Effector memory CD4-positive, alpha-beta T cell (primary cell): ENCODE measurements at places on chromosomes 1 and 21.

GRCh38 chr21:27825035-27825434, 858.1 kb upstream of the ADAMTS5 start:
- no peak for DNase-seq

GRCh38 chr1:95916616-95917015, 682.6 kb downstream of the RWDD3 start:
- DNase-seq, result no peak

DNA sequence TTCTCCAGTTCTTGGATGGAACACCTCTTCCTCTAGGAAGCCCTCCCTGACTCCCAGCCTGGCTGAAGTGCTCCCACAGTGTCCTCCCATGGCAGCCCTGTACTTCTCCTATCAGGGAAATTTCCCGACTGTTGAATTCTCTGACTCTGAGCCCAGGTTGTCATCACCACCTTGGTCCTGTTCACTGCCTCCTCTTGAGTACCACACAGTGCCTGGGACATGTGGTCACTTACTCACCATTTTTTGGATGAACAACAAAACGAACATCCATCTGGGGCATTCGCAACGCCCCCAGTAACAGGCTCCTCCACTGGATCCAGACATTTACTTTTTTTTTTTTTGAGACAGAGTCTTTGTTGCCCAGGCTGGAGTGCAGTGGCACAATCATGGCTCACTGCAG, 37.4 kb downstream of the CHD5 start:
- DNase-seq, result no peak

DNA sequence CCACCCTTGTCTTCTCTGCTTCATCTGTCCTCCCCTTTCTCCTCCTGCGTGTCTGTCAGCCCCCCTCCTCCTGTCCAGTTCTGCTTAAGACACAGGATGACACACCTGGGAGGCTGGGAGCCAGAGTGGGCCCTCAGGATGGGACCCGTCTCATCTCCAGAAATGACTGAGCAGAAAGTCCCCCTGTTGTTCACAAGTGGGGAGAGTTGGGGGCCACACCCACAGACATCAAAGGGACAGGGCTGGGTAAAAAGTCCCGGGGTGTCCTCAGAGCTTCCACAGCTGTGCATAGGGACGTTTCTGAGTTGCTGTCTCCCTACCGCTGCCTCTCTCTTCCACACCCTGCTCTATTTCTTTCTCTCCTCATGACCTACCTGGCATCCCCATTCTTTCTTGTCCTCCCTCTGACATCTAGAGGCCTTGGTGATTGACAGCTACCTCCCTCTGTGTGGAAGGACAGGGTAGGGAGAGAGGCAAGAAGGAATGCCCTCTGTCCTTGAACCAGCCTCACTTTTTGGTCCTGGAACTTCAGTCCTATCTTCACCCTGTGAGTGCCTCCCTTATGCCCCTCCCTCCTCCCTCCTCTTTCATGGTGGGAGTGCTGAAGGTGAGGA, 19.5 kb upstream of the SH2D2A start:
- peak; percentile 22 for DNase-seq

DNA sequence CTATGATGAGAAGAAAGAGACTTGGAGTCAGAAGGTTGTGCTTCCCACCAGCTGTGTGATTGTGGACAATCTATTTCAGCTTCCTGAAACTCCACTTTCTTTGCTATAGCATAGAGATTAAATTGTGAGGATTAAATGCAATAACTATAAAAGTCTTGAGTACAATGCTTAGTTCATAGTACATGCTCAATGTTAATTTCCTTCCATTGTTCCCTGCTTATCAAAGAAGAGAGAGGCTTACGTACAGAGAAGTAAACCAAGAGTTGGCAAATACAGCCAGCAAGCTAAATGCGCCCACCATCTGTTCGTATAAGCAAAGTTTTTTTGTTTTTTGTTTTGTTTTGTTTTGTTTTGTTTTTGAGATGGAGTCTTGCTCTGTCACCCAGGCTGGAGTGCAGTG, 317.9 kb upstream of the NFIA start:
- DNase-seq, result no peak

GRCh38 chr1:91278754-91279153, 125.9 kb downstream of the HFM1 start:
- DNase-seq, result no peak

DNA sequence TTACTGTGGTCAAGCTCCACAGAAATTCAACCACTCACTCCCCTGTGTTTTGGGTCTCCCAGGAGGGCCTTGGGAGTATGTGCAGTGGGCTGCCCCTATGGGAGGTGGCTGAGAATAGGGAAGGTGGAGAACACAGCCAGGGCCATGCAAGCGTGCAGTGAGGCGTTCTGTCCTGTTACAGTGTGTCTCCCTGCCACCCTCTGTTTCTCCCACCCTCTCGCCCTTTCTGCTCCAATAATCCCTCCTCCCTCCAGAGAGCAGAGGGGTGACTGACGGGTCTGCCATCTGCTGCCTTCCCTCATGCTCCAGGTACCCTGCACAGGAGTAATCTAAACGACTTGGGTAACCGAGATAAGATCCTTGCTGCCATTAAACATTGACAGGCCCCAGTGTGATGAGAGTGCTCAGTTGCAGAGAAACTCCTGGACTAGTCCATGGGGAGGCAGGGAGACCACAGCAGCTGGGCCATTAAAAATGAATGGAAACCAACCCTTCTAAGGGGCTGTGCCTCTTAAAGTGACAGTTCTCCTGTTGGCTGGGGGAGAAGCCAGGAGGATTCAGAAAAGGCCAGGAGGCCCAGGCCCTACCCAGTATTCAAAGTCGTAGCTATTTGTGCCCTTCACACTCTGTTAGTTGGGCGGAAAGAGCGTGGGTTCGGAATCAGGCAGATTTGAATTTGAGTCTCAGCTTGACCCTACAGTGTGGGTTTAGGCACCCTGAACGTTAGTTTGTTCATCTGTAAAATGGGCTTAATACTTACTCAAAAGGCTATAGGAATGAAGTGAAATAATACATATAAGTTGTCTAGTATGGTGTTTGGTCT, 22.4 kb upstream of the BTG2 start:
- no peak for DNase-seq

DNA sequence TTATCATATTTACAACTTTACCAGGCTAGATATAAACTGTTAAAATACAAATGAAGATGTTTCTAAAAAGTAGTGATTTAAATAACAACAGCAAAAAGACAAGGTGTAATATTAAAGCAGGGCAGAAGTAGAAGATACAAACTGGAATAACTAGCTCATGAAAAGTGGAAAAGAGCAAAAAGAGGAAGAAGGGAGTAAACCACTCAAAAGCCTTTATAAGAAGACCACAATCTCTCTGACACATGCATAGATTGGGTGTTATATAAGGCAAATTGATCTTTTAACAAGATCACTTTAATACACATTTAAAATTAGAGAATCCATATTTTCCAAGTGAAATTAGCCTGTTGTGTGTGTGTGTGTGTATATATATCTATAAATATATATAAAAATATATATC, 5.0 kb downstream of the DENND1B start:
- no peak for DNase-seq

DNA sequence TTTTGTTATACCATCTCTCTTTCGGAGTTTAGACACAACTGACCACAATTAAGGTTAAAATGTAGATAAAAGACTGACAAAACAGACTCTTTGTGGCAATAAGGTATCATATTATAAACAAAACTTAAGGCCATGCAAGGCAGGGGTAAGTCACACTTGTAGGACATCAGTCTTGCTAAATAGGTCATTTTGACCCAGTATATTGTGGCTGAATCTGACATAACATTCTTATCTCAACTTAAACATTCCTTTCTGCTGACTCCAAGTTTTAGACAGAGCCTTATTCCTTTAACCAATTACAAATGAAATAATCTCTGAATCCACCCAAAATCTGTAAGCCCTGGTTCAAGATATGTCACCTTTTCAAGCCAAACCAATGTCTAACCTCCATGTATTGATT, 733.4 kb upstream of the B3GALT2 start:
- DNase-seq, result no peak

DNA sequence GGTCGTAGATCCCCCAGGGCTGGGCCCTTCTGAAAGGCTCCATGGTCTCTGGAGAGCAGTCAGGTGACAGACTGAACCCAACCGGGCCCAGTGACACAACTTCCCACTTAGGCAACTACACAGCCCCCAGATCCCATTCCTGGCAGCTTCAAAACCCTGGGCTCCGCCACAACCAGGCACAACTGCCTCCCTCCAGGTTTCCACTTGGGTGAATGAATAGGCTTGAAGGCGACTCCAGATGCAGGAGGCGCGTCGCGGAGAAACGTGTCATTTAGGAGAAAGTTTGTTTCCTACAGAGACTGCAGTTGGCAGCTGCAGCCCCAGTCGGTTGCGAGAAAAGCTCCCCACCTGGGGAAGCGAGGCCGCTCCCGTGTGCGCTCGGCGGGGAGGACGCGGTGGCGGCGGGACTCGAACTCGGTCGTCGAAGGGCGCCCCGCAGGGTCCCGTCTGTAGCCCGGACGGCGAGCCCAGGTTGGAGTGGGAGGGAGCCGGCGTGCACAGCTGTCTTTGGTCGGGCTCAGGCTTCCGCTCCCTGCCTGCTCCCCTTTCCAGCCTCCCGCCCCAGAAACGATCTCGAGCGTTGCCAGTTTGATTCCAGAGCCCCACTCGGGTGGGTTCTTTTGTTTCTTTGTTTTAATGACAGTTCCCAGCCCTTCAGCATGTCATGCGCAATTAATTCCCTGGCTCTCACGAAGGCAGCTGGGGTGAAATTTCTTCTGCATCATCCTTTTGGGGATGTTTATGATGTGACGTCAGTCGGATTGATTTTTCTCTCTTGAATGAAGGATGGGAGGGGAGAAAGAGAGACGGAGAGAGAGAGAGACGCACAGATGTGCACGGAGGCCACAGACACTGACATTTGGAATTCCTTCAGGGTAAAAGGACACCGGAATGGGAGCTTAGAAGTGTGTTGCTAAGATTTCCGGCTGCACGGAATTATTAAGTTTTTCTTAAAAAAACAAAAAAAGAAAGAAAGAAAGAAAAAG, 862 bp upstream of the SGIP1 start:
- no peak for DNase-seq

DNA sequence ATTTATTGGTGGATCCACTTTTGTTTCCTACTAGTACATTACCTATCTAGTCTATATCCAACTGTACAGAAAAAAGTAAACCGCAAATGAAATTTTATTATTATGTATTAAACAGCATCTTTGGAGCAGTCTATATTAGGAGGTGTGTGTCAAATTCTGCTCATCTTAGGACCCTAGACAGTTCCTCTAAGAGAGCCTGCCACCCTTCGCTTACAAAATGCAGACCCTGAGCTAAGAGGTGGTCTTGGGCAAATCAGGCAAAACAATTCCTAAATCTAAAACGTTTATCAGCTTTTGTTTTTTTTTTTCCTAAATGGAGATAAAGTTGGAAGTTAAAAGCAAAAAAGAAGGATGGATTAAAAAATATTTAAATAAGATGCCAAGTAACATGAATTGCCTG, 85.3 kb downstream of the PBX1 start:
- no peak for DNase-seq

DNA sequence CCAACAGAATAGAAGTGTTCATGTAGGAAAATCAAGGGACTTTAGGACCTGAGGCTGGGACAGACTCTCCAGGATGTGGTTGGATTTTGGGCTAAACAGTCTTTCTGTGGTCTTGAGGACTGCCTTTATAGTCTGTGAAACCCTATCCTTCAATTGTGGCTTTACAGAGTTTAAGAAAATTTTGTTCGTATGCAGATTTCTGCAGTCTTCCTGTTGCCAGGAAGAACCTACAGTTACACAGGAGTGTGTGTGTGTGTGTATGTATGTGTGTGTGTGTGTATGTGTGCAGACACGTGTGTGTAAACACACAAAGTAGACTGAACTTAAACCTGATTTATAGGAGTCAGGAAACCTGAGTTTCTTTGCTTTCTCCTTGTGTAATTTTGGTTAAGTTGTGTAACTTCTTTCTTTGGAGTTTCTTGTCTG, 22.8 kb downstream of the NEK7 start:
- DNase-seq, result no peak

- no peak for DNase-seq
Observed at GRCh38 chr1:169308313-169309039, 59.1 kb downstream of the NME7 start.

GRCh38 chr1:54869173-54869851, 17.7 kb downstream of the DHCR24 start:
- DNase-seq, result no peak

GRCh38 chr1:22341791-22342605, 109.7 kb upstream of the ZBTB40 start:
- DNase-seq, result no peak

- DNase-seq, result peak; percentile 14
Observed at GRCh38 chr1:89659322-89660081, 26.6 kb downstream of the LRRC8C start.

DNA sequence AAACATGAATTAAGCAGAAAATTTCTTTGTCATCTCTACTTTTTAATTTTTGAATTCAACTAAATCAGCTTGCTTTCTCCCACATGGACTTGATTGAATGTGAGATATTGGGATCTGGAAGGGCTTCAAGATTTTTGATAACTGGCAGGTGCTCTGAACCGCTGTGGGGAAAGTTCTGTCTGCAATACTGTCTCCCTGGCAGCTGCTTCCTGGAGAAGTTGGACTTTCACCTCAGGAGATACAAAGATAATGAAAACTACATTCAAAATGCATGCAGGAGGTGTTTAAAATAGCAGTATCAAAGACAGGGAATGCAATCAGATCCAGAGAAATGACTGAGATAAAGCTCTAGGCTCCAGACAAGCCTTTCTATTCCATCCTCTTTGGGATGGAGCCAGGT, 338.3 kb downstream of the NEGR1 start:
- DNase-seq, result no peak

DNA sequence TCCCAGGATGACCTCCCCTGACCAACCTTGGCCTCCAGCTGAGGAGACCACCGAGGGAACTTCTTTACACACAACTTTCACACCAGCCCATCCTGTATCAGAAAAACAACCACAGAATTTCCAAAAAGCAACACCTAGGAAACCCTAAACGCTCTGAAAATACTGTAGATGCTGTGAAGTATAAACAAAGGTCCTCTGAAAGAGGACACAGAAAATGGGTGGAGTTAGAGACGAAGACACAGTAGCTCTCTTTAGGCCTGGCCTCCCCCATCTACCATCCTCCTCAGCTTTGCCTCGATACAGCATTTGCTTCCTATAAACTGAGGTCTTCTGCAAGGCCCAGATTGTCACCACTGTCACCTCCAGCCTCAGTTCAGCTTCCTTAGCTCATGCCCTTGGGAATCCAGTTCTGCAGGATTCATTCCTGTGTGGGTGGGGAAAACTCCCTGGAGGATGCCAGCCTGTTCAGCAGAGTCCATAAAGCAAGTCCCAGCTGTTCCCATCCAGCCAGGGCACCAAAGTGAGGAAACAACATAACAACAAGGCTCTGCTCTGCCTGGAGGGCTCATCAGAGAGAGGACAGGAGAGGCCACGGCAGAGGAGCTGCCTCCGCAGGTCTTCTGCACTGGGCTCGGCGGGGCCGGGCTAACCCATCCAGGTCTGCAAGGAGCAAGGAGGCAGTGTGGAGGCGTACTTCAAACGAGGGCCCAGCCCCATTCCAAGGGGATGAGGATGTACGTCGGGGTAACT, 15.0 kb downstream of the PIK3C2B start:
- DNase-seq, result no peak

GRCh38 chr1:51927029-51927428, 48.5 kb upstream of the NRDC start:
- no peak for DNase-seq

- no peak for DNase-seq
Observed at GRCh38 chr1:59666106-59666505, 148.6 kb upstream of the HOOK1 start.

- no peak for DNase-seq
Observed at GRCh38 chr1:19892129-19892528, 9.9 kb downstream of the OTUD3 start.

- DNase-seq, result no peak
Observed at GRCh38 chr1:19370453-19371170, 58.5 kb downstream of the SLC66A1 start.
